ENCODE measurements at places on chromosomes 16 and 17.

- H3K4me3 ChIP-seq, result no peak overlapping the region
- H3K36me3 ChIP-seq, result peaks cover 46% of the 10 kb centered on the region
- H3K4me1 ChIP-seq, result peaks cover 5% of the 10 kb centered on the region
- DNase-seq, result no peak
- H3K27me3 ChIP-seq, result no peaks in the 10 kb centered on the region
- no peak overlapping the region for H3K27ac ChIP-seq
Observed at GRCh38 chr17:75242461-75243042, 18.9 kb downstream of the GGA3 start.

DNA sequence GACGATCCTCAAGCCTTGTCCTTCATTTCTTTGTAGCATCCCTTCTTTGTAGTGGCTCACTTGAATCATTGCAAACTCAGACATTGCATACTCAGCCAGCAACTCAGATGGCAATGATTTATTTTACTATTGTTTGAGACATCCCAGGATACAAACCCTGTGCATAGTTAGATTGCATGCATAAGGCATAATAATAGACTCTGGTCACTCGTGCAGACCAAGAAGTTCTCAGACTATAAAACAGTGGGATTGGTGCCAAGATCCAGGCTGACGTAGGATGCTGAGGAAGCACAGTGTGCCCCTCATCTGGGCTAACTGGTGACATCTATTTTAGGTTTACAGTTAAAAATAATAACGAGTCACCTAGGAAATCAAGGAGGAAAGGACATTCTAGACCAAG, 142.3 kb downstream of the PMP22 start:
- H3K4me3 ChIP-seq, result no peak overlapping the region
- no peak for DNase-seq
- H3K36me3 ChIP-seq, result no peaks in the 10 kb centered on the region
- H3K4me1 ChIP-seq, result no peaks in the 10 kb centered on the region

DNA sequence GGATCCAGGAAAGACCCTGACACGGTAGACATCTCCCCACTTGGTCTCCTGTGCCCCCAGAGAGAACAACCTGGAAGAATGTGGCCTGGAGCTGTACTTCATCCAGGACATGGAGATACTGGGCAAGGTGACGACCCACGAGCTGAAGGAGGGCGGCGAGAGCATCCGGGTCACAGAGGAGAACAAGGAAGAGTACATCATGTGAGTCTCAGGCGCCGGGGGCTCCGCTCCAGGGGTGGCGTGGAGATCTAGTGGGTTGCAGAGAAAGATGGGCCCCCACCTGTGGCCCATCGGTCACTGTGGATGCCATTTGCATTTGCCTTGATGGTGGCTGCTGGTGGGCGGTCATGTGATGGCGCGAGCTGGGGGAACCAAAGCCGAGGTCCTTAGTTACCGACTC, 14.9 kb upstream of the CLEC18A start:
- no peaks in the 10 kb centered on the region for H3K4me1 ChIP-seq
- H3K4me3 ChIP-seq, result no peak overlapping the region
- peaks cover 30% of the 10 kb centered on the region for H3K36me3 ChIP-seq

DNA sequence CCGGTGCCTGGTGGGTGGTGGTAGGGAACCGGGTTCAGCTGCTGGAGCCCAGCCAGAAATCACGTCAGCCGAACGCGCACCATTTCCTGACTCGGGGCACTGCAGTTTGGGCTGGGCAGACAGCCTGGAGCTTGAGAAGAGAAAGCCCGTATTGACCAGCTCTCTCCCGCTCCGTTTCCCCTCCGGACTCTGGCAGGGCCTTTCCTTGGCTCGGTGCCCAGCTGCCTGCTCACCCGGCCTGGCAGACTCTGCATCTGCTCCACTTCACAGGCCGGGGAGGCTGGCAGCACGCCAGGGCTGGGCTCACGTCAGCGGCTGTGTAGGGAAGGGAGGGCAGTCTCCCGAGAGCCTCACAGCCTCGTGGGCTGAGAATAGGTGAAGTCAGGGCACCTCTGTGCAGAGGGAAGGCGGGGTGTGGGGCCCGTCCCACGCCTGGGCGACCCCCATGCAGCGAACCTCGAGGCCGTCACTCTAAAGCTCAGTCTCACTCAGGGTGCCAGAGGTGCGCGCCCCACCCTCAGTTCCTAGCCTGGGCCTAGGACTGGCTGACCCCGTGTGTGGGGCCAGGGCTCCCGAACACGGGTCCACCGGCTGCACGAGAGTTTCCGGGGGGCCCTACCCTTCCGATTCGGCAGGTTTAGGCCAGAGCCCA, 59.1 kb downstream of the OR1D5 start:
- peaks cover 24% of the 10 kb centered on the region for H3K36me3 ChIP-seq
- peak; percentile 97 for DNase-seq
- H3K27ac ChIP-seq, result peak overlapping the region; percentile 54
- peaks cover 9% of the 10 kb centered on the region for H3K4me1 ChIP-seq
- peak overlapping the region; percentile 50 for H3K4me3 ChIP-seq
- H3K27me3 ChIP-seq, result no peaks in the 10 kb centered on the region

GRCh38 chr16:58324792-58325191, 30.0 kb upstream of the PRSS54 start:
- peaks cover 14% of the 10 kb centered on the region for H3K27me3 ChIP-seq
- H3K27ac ChIP-seq, result no peak overlapping the region
- H3K4me3 ChIP-seq, result no peak overlapping the region
- DNase-seq, result no peak
